OCI-M1 (cell line): ENCODE measurements at places on chromosomes 12 and 14.

DNA sequence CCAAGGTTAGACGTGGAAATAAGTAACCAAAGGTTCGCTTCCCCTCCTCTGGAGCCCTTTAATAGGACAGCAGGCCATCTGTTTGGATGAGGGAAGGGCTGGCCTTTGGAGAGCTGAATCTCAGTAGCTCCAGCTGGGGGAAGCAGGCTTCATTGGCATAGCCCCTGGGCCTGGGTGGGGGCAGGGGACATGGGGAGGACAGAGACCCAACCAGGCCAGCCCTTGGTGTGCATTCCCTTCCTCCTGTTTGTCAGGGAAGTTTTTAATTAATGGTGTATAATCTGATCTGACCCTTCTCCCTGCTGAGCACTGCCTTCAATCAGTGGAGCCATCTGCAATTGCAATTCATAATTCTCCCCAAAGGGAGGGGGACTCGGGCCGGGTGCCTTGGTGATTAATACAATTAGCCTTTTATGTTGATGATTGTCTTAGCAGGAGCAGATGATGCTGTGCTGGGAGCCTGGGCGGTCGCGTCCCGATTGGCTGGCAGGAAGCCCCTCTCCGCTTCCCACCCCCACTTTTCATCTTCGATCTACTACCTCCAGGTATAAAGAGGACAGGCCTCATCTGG, 6.4 kb downstream of the AQP6 start:
- DNase-seq = no peak

DNA sequence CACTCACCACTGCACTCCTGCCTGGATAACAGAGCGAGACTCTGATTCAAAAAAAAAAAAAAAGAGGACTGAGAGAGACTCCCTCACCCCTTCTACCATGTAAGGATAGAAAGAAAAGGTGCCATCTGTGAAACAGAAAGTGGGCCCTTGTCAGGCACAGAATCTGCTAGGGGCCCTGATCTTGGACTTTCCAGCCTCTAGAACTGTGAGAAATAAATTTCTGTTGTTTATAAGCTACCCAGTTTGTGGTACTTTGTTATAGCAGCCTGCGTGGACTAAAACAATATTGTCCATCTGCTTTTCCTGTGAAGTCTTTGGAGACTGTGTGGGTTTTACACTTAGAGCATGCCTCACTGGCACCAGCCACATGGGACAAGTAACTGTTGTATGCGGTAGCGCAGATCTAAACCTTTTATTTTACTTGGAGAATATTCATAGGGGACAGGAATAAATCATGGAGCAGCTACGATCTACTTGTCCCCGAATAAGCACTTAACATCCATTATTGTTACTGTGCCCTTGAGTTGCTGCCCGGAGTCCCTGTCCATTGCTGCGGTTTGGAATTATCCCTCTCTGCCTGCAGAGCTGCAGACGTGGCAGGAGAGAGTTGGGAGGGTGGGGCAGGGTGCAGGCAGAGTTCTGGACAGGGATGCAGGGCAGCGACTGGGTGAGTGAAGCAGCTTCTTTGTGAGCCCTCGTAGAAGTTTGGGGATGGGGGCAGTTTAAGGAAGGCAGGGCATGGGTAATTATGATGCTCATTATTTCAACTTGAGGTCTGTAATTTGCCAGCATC, 52.4 kb upstream of the STON2 start:
- no peak for DNase-seq

- DNase-seq = no peak
Measured at GRCh38 chr14:65704437-65704836, 291.9 kb downstream of the FUT8 start.

DNA sequence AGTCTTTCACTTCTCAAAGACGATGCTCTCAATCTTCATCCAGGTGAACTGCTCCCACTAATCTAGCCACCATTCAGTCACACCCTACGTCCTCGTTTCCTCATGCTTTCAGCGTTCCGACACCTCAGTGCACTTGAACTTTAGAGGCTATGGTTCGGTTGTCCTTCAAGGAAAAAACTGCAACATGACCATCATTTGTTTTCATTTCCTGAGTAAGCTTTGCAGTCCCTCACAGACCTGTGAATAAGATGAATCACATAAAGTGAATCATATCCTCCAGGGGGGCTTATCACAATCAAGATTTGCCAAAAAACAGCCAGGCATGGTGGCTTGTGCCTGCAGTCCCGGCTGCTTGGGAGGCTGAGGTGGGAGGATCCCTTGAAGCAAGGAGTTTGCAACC, 80.2 kb downstream of the TMCC3 start:
- DNase-seq = no peak
